CMK (cell line): ENCODE measurements at places on chromosomes 7 and 10.

DNA sequence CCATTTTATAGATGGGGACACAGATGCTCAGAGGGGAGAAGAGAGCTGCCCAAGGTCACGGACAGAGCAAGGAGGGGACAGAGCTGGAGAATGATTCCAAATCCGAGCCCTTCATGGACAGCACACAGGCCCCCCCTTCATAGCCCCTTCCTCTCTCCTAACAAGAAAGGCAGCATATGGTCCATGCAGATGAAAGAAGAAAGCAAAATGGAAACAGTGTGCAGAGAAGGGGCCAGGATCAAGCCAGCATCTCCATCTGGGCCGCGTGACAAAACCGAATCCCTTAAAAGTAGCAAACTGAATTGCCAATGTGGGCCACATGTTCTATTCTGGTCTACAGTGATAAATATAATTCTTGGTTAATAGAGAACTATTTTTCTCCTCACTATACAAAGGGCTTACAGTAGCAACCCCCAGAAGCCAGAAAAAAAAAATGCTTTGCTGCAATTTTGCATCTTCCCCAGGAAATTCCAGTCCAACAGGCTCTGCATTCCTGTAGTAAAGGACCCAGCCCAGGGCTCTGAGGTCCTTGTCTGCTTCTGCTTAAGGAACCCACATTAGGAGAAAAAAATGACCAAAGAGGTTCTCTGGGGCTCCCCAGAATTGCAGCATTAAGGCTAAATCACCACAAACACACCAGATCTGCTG lies 7.8 kb downstream of the CPXM2 start:
- no peak for DNase-seq

GRCh38 chr7:155213955-155214740 lies 83.5 kb upstream of the INSIG1 start:
- no peak for DNase-seq

- DNase-seq, result no peak
Measured at GRCh38 chr10:17657103-17657500, 13.2 kb downstream of the STAM start.

GRCh38 chr10:109976681-109977080 lies 31.1 kb upstream of the ADD3 start:
- no peak for DNase-seq
